ENCODE measurements at places on chromosomes 12 and 14. TPM values are rescaled to one million over a fixed set of nuclear protein-coding genes. Genes with fewer than 3 reads are reported as not detected.

Gene HOXC12
- total RNA-seq = not detected

Gene IFI27L2
- total RNA-seq = 171 TPM

Gene CMTM5
- total RNA-seq = not detected

Gene GSC
- not detected for total RNA-seq
